ENCODE measurements at places on chromosomes 11 and 22. TPM values are rescaled to one million over a fixed set of nuclear protein-coding genes. Genes with fewer than 3 reads are reported as not detected.

CRYAB gene
- total RNA-seq = 0.29 TPM

DNA sequence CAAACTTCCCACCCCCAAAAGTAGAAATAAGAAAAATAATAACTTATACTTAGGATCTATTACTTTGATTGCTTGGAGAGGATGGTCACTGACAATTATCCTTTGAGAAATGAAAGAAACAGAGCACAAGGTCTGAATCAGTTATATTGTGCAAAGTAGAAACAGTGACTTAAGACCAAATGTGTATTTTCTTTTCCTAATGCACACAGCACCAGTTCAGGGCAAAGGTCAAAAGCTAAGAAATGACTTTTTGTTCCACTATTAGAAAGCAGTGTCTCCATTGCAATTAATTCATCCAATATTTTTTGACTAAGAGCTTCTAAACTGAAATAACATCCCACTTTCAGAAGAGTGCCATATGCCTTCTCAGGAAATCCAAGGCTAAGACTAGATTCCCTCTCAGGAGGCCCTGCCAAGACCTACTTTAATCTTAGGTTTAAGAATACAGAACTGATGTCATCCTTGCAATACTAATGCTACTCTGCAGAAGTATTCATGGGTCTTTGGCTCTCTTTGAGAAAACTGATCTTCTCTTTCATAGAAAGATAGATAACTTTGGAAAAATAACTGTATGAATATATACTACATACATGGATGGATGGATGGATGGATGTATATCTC is 147.0 kb downstream of the APOL5 start:
- no peak for DNase-seq

DNA sequence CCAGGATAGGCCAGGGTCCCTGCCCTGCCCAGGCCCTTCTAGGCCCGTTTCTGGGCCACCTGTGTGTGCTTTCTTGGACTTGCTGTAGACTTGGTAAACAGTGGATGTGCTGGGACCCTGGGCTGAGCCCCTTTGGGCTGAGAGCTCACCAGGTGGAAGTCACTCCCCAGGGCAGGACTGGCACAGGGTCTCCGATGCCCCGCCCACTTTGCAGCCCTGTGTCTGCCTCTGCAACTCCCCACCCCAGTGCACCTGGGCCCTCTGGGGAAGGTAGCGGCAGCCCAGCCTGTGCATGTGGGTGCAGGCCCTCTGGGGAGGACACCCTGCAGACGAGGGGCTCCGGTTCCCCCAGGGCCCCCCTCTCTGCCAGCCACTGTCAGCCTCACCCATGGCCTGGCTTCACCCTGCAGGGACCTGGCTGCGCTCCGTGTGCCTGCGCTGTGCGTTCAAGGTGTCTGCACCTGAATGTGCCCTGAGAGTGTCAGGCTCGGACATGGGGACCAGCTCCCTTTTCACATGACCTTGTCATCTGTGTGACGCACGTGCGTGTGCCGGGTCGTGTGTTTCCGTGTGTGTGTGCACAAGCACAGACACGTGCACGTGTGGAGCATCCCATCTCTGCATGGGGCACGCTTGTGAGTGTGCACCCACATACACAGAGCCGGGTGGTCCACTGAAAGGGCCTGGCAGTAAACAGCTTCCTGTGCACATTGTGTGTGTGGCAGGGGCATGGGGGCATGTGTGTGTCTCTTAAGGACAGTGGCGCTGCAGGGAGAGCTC is 118.5 kb downstream of the KCNQ1OT1 start:
- DNase-seq = no peak

DNA sequence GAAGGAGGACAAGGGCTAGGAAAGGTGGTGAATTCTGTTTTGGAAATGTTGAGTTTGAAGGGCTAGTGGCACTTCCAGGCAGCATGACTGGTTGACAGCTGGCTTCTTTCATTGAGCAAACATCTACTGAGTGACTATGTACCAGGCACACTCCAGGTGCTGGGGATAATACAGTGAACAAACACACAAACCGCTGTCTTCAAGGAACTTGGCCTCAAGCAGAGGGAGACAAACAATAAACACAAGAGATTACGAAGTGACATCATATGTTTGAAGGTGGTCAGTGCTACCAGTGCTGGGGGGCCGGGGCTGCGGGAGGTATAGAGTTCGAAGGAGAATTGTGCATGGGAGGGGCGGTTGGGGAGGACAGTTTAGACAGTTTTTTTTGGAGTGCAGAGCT is 197.0 kb upstream of the SORL1-AS1 start:
- no peak for DNase-seq

NXPE2 gene
- 0.39 TPM for total RNA-seq

KRTAP5-10 gene
- total RNA-seq = not detected

- DNase-seq = no peak
Measured at GRCh38 chr11:78067704-78068103, 4.0 kb downstream of the THRSP start.

- peak; percentile 41 for DNase-seq
Measured at GRCh38 chr22:26671317-26672059, 14.1 kb downstream of the MIAT start.

GNG3 gene
- not detected for total RNA-seq

DNA sequence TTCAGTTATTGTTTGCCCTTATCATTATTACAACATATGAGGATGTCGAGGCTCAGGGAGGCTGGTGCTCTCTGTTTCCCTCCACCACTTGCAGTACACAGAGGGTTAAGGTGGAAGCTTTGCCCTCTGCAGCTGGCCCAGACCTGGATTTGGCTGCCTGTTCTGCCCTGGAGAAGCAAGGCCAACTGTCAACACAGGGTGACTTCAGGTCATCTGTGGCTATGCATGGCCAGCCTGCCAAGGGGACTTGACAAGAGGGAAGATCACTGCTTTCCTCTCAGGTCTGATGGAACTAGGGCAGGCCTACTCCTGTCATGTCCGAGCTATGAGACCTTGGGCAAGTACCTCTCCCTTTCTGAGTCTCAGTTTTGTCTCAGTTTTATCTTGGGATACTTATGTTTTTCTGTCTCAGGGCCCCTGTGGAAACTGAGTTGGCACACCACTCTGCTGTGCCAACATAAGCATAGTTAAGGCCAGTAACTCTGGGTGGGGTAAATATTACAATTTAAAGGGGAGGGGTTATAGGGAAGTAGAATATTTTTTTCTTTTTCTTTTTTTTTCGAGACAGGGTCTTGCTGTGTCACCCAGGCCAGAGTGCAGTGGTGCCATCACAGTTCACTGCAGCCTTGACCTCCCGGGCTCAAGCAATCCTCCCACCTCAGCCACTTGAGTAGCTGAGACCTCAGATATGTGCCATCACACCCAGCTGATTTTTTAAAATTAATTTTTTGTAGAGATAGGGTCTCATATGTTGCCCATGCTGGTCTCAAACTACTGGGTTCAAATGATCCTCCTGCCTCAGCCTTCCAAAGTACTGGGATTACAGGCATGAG is 2.4 kb upstream of the THRSP start:
- DNase-seq = no peak

LDHAL6A gene
- not detected for total RNA-seq

GRCh38 chr11:130029137-130029536 is 26.5 kb upstream of the PRDM10 start:
- no peak for DNase-seq

GRCh38 chr22:21927174-21927823 is 25.3 kb downstream of the PPM1F start:
- no peak for DNase-seq

DNA sequence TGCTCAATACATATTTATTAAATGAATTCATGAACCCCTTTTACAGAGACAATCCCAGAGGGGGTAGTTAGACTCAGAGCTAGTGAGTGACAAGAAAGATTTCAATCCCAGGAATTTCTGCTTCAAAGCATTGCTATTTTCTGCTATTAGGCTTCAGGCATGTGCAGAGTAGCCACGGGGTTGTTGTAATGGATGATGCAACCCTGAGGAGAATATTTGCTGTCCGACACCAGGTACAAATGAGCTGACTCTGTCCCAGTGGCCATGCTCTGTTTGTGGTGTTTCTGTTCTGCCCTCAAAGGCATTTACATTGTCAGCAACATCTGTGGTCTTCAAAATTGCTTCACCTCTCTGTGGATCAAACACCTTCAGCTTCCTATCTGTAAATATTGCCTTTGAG is 102.6 kb downstream of the CSNK2A3 start:
- no peak for DNase-seq

GRCh38 chr22:36375071-36375980 is 12.4 kb downstream of the MYH9 start:
- DNase-seq = peak; percentile 52

- DNase-seq = peak; percentile 89
Measured at GRCh38 chr11:2355000-2355644, 22.0 kb upstream of the CD81 start.
